CD4-positive, alpha-beta T cell (primary cell): ENCODE measurements at places on chromosomes 4 and X. TPM values are rescaled to one million over a fixed set of nuclear protein-coding genes. Genes with fewer than 3 reads are reported as not detected.

DNA sequence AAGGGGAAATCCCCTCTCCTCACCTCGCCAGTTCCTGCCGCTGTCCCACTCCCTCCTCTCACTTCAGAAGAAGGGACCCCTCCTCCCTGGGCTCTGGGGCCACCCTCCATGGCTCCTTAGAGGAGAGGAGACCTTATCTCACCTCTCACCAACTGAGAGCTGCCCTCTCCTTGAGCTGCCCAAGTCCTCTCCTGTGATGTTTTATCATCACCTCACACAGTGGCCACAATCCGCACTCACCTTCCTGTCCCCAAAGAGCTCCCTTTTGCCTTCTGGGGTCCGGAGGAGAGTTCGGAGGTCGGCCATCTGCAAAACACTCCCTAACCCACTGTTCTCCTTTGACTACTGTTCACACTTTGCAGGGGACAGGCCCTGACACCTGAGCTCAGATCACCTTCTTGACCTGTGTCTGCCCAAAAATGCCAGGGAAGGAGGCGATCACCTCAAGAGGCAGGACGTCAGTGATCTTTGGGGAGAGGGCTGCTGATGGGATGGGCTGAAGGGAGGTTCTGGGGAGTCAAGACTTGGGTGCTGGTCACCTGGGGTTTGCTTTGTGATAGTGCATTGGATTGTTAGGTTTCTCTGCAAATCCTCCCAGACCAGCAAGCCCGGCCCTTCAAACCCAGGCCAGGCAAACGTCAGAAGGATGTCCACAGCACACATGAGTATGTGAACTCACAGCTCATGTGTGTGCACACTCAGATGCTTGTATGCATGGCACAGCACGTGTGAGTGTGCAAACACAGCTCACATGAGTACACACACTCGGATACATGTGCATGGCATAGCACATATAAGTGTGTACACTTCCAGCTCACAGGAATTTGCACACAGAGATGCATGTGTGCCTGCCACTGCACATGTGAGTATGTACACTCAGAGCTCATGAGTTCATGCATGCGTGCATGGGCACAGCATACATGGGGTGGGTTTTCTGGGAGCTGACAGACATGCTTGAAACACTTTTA is 41.8 kb downstream of the HTRA3 start:
- DNase-seq = no peak
- no peaks in the 10 kb centered on the region for H3K4me1 ChIP-seq
- no peak overlapping the region for H3K4me3 ChIP-seq
- H3K27me3 ChIP-seq = peaks cover 5% of the 10 kb centered on the region
- H3K36me3 ChIP-seq = no peaks in the 10 kb centered on the region
- no peak overlapping the region for H3K27ac ChIP-seq

DNA sequence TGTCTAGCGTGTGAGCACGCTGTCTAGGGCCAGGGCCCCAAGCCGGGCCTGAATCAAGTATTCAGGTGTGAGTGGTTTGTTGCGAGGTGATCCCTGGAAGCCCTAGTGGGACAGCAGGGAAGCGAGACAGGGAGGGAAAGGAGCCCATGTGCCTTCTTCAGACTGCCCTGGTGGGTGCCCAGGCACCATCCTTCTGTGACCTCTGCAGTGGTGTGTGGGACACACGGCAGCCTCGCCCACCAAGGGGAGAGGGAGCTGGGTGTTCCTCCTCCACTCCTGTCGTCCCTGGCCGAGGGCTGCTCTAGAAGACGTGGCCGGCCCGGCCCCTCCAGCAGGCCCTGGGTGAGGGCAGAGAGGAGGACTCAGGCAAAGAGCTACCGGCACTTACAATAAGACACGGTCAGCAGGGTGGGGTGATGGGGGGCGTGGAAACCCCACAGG is 47.4 kb downstream of the HTRA3 start:
- no peak for DNase-seq
- no peak overlapping the region for H3K27ac ChIP-seq
- H3K4me3 ChIP-seq = no peak overlapping the region
- H3K36me3 ChIP-seq = no peaks in the 10 kb centered on the region

- no peak overlapping the region for H3K27ac ChIP-seq
- no peaks in the 10 kb centered on the region for H3K27me3 ChIP-seq
- DNase-seq = no peak
- peaks cover 80% of the 10 kb centered on the region for H3K4me1 ChIP-seq
- H3K4me3 ChIP-seq = no peak overlapping the region
Measured at GRCh38 chrX:154063234-154063633, 34.3 kb downstream of the MECP2 start.

DNA sequence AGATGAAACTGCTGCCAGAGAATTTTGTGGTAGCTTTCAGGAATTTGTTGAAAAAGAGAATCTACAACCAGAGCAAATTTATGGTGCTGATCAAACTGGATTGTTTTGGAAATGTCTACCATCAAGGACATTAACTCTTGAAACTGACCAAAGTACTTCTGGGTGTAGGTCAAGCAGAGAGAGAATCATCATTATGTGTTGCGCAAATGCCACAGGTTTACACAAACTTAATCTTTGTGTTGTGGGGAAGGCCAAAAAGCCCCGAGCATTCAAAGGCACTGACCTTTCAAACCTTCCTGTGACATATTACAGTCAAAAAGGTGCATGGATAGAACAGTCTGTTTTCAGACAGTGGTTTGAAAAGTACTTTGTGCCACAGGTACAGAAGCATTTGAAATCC is 2.1 kb downstream of the TIGD2 start:
- H3K27ac ChIP-seq = no peak overlapping the region
- no peak for DNase-seq
- H3K4me3 ChIP-seq = no peak overlapping the region

DNA sequence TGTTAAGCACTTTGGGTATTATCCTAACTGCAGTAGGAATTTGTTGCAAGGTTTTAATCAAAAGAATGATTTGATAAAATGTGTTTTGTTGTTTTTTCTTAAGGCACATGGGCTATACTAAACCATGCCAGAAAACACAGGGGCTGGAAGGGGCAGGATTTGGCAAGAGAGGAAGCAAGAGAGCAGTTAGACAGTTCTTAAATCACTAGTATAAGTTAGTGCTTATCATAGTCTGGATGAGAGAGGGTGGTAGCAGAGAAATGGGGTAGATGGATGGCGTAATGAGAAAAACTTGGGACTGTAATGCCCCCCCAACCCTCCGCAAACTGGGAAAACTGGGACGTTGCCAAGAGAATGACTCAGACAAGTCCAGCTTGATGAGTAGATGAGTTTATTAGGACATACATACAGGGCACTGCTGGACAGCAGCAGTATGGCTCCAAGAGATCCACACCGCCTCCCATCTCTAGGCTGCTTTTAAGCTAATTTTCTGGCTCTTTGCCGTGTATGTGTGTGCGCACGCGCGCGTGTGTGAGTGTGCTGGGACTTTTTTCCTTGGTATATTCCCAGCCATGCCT is 151.5 kb downstream of the PDLIM5 start:
- no peaks in the 10 kb centered on the region for H3K36me3 ChIP-seq
- H3K4me3 ChIP-seq = no peak overlapping the region
- no peak overlapping the region for H3K27ac ChIP-seq
- no peak for DNase-seq
- H3K4me1 ChIP-seq = no peaks in the 10 kb centered on the region

DNA sequence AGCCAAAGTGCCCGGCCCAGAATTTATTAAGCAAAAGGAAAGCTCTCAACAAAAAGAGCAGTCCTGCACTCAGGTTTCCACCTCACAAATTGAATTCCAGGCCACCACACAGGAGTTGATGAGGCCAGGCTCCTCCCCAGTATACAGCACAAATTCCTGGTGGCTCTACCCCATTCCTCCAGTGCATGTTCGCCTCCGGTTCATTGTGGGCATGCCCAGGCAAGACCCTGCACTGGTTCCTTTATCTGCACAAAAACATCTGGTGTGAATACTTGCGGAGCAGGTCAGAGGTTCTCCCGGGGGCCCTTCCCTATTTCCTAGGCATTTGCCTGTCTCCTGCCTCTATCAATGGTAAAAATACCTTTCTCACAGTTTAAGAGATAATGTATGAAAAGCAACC is 195.2 kb upstream of the ANXA10 start:
- H3K4me1 ChIP-seq = no peaks in the 10 kb centered on the region
- H3K36me3 ChIP-seq = no peaks in the 10 kb centered on the region
- no peak for DNase-seq
- H3K27me3 ChIP-seq = no peaks in the 10 kb centered on the region

GRCh38 chr4:183959319-183960045 is 54.4 kb downstream of the STOX2 start:
- no peaks in the 10 kb centered on the region for H3K36me3 ChIP-seq
- no peak for DNase-seq
- H3K27ac ChIP-seq = no peak overlapping the region
- no peaks in the 10 kb centered on the region for H3K4me1 ChIP-seq
- no peak overlapping the region for H3K4me3 ChIP-seq

- peaks cover 62% of the 10 kb centered on the region for H3K36me3 ChIP-seq
- H3K27me3 ChIP-seq = no peaks in the 10 kb centered on the region
- peaks cover 26% of the 10 kb centered on the region for H3K4me1 ChIP-seq
Measured at GRCh38 chr4:39456946-39457763, 1.6 kb downstream of the RPL9 start.

DNA sequence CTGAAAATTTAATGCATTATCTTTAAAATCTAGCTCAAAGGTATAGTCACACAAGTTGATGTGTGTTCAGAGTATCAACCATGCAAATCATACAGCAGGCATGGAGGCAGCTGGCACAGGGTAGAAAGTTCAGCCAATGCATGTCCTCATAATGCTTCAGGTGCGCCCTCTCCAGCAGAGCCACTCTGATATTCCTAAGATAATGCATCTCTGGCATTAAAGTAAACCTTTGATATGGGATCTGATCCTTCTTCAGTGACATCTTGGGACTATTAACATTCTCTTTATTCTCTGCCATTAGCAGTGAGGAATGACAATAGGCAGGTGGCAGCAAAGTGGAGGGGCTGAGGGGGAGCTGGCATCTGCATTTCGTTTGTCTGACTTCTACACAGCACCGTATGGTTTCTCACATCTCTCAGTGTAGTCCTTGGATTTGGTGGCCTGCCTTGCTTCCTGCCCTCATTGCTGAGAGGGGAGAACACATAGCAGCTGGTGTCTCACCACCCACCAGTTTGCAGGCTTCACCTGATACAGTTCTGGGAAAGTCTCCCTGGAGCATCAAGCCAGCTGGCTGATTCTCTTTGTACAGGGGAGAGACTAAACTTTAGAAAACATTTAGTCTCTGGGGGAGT is 168.7 kb upstream of the TBC1D9 start:
- DNase-seq = no peak
- H3K36me3 ChIP-seq = no peaks in the 10 kb centered on the region
- no peak overlapping the region for H3K27ac ChIP-seq
- H3K4me3 ChIP-seq = no peak overlapping the region
- H3K27me3 ChIP-seq = no peaks in the 10 kb centered on the region
- H3K4me1 ChIP-seq = no peaks in the 10 kb centered on the region

The PRSS12 gene
- total RNA-seq = not detected

The GAGE1 gene
- not detected for total RNA-seq

The MAGEB17 gene
- not detected for total RNA-seq

The GABRA4 gene
- not detected for total RNA-seq

The PROM1 gene
- not detected for total RNA-seq

The PRR32 gene
- total RNA-seq = not detected
